ENCODE measurements at places on chromosomes 16 and 17.

DNA sequence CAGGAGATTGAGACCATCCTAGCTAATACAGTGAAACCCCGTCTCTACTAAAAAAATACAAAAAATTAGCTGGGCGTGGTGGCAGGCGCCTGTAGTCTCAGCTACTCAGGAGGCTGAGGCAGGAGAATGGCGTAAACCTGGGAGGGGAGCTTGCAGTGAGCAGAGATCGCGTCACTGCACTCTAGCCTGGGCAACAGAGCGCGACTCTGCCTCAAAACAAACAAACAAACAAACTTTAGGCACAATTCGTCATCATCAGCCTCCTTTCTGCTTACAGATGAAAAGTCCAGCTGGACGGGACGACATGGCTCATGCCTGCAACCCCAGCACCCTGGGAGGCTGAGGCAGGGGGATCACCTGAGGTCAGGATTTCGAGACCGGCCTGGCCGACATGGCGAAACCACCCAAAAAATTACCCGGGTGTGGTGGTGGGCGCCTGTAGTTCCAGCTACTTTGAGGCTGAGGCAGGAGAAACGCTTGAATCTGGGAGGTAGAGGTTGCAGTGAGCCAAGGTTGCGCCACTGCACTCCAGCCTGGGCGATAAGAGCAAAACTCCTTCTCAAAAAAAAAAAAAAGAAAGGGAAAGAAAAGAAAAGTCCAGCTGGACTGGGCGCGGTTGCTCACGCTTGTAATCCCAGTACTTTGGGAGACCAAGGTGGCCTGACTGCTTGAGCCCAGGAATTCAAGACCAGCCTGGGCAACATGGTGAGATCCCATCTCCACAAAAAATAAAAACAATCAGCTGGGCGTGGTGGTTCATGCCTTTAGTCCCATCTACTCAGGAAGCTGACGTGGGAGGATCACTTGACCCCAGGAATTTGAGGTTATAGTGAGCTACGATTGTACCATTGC, 1.5 kb upstream of the SPIRE2 start:
- DNase-seq = no peak

- DNase-seq = no peak
Measured at GRCh38 chr16:16864536-16864935, 485.6 kb downstream of the NPIPA7 start.

GRCh38 chr16:70590722-70591415, 55.5 kb upstream of the IL34 start:
- no peak for DNase-seq

GRCh38 chr16:24685539-24686432, 43.7 kb upstream of the TNRC6A start:
- DNase-seq = peak; percentile 11

DNA sequence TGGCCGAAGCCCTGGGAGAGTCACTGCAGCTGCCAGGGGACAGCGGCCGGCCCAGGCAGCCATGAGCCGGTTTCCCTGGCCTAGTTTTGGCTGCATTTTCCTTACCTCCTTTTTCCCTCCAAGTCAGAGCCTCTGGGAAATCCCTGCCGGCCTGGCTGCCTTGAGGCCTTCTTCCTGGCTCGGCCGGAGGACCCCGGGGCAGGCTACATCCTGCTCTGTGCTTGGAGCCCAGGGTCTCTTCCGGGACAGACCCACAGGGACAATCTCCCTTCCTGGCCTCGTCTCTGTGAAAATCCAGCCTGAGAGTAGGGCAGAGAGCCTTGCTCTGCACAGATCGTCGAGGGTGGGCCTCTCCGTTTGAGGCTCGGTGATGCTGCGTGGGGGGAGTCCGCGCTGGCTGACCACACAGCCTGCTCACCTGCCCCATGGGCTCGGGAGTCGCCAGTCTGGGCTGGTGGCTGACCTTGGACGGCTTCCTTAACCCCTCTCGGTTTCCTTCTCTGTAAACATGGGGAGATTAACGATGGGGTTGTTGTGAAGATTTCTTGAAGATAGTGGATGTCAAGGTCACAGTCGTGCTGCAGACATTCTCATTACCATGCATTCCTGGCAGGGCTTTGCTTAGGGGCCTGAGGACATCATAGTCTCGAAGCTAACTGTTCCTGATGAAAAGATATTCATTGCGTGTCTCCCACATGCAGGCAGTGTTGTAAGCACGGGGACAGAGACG, 34.8 kb upstream of the CIBAR2 start:
- no peak for DNase-seq

GRCh38 chr16:26830428-26831127, 236.1 kb upstream of the C16orf82 start:
- DNase-seq = no peak

- no peak for DNase-seq
Measured at GRCh38 chr16:89173174-89173921, 1.8 kb downstream of the CDH15 start.

DNA sequence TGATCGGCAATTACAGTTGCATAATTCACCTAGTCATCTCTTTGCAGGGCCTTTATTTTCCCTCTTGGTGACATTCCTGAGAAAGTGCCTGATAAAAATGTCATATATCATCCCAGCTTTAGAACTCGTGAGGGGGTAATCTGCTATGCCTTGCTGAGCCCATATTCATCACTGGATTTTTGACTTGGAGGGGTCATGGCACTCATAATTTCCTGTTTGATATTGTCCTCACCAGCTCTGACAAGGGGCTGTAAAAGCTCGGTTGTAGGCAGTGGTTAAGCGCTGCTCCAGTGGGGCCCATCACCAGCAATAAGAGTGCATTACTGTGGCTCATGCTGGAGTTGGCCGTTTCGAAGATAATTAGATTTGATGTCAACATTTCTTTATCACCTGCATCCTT, 227.3 kb downstream of the IRX3 start:
- DNase-seq = no peak

- DNase-seq = no peak
Measured at GRCh38 chr17:14165616-14166015, 71.0 kb downstream of the CDRT15 start.

GRCh38 chr17:39744836-39745215, 7.1 kb downstream of the GRB7 start:
- no peak for DNase-seq

GRCh38 chr17:37791447-37792399, 46.9 kb upstream of the HNF1B start:
- DNase-seq = no peak

DNA sequence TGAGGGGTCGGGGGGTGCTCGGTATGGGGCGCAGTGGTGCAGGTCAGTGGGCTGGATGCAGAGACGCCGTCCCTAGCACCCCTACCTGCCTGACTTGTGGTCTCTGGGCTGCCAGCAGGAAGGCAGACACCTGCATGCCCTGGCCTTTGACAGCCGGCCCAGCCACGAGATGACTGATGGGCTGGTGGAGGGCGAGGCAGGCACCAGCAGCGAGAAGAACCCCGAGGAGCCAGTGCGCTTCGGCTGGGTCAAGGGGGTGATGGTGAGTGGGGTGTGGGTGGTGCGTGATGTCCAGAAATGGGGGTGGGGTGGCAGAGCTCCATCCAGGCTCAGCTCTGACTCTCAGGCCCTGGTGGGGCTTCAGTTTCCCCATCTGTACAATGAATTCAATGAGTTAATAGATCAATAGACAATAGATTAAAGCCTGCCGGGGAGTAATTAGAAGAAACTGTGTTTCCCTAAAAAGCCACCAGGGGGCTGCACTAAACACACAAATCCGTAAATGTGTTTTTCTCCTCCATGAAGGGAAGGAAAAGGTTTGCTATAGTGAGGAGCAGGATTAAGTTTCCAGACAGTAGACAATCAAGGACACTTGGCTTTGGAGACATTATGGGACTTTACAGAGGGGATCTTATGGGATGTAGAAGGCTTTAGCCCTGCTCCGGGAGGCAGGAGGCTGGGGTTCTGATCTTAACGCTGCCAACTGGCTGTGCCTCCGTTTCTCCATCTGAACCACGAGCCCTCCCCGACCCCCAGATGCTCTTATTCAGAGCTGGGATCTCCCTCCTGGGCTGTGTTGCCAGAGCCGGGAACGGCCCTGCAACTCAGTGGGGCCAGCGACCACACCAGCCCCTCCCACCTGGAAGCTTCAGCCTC, 2.2 kb downstream of the SLC12A3 start:
- peak; percentile 18 for DNase-seq

GRCh38 chr17:50278526-50279180, 4.4 kb downstream of the TMEM92 start:
- no peak for DNase-seq

GRCh38 chr17:40345161-40345993, 19.2 kb downstream of the GJD3 start:
- DNase-seq = peak; percentile 27

DNA sequence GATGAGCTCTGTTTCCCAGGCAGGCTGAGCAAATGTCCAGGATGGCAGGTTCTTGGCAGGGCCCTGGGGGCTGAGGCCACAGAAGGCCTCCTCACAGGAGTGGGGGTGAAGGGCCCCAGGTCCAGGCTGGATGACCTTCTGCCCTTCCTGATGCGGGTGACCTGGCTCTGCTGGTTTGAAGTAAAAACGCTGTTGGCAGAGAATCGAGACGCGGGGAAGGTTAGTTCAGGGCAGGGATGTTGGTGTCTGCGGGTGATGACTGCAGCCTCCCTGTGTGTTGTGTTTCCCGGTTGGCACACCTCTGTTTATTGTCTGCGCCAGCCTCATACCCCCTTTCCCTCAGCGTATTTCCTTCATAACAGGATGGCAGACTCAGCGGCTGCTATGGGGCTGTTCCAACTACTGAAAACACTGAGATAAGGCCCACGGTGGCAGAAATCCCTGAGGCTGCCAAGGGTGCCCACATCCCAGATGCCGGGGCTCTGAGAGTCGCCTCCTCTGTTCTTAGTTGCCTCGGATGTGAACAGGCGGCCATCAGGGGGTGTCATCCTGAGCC, 104.6 kb downstream of the METRNL start:
- DNase-seq = no peak

DNA sequence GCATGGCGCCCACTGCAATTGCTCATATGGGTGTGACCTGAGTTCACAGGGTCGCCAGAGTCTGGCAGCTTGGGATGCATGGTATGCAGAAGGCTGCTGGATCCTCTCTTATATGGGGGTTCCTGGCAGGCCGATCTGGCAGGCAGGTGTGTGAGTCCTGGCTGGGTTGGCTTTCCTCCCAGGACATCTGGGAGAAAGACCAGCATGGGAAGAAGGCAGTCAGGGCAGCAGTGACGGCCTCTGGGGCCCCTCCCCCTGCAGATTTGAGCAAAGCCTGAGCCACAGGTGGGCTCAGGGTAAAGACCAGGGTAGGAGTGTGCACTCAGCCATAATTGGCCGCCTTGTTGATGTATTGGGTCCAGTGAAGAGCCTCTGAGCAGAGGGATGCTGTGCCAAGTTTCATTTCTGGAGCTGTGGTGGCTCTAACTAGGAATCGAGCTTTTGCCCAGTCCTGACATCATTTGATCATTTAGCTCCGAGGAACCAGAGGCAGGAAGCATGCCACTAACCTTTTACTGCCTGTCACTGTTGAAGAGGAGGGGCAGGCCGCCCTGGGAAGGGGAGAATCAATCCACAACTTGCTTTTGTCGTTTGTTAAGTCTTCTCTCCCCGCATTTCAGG, 174.3 kb downstream of the CCDC182 start:
- DNase-seq = no peak

Measured in SW 1271 (cell line).